AG04450 (cell line): ENCODE measurements at places on chromosomes 7 and 10.

GRCh38 chr10:30387646-30388243 lies 38.7 kb upstream of the MTPAP start:
- no peak for DNase-seq

- no peak for DNase-seq
Measured at GRCh38 chr10:61888744-61889143, 12.8 kb upstream of the ARID5B start.

DNA sequence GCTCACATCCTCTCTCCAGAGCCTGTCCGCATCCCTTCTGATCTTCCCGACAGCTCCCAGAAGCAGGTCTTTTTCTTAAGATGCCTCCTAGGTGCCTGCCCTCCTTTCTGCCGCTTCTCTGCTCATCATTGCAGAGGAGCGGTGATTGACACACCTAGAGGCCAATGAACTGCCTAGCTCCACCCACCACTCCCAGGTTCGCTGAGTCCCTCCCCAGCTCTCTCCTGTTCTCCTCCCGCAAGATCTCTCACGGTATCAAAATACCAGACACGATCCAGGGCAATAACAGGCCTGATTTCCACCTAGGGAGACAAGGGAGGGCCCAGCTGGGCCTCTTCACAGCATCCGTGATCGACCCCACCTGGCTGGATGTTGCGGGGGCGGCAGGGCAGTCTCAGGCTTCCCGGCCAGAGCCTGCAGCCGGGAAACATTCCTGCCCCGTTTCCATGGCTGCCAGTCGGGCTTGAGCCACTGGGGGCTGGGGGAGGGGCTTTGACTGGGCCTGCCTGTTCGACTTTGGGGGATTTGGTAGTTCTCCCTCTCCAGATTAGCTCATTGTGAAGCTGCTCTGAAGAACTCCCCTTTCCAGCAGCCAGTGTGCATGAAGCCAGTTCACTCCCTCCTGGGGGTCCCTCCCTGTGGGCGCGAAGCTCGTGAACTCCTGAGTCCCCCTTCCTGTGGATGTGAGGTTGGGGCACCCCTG lies 373.5 kb downstream of the RPS24 start:
- DNase-seq: peak; percentile 88

DNA sequence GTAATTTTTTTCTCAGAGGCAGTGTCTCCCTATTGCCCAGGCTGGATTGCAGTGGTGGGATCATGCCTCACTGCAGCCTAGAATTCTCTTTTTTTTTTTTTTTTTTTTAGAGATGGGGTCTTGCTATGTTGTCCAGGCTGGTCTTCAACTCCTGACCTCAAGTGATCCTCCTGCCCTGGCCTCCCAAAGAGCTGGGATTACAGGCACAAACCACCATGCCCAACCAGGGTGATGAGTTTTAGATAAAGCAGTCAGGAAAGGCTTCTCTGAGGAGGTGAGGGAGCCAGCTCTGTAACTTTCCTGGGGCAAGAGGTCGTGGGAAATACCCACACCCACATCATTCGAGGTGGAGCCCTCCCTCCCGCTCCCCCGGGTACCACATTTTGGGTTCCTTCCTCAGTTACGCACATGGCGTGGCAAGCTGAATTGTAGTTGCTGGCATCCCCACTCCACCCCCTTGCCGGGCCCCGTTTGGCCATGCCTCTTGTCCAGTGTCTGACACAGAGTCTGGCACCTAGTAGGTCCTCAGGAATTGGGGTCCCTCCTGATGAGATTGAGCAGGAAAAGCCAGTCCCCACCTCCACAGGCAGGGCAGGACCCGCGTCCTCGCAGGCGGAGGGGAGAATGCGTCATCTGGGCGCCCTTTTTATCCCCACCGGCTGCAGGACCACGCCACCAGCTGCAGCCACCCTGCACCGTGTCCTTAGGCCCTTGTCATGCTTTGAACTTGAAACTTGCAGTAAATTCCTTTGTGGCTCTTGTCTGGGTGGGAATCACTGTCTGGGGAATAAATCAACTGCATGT lies 43.4 kb downstream of the CLIP2 start:
- no peak for DNase-seq

- no peak for DNase-seq
Measured at GRCh38 chr10:116836083-116836482, 13.2 kb upstream of the ENO4 start.

DNA sequence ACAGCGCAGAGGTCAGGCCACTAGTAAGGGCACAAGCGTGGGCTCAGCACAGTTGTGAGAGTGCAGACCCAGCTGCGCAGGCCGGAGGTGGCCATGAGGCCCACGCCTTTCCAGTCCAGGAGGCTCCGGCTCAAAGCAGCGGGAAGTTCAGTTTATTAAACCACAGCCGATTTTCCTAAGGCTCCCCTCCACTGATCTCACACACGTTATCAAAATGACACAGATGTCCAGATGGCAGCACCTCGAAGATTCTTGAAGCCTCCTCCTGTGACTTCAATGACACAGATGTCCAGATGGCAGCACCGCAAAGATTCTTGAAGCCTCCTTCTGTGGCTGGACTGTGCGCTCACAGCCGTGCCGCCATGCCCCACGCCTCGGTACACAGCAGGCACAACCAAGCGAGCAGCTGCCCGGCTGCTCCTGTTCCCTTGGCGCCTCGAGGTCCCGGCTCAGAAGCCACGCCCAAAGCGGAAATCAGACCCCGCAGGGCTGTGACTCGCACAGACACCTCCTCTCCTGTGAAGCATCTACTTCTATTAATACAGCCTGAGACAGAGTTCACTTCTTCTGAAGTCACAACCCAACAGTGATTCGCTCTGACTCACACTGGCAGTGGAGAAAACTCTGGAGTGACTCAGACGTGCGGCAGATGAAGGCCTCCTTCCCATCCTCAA lies 122.7 kb downstream of the MAD1L1 start:
- DNase-seq: peak; percentile 61

- no peak for DNase-seq
Measured at GRCh38 chr10:120946497-120946896, 95.3 kb downstream of the WDR11 start.

DNA sequence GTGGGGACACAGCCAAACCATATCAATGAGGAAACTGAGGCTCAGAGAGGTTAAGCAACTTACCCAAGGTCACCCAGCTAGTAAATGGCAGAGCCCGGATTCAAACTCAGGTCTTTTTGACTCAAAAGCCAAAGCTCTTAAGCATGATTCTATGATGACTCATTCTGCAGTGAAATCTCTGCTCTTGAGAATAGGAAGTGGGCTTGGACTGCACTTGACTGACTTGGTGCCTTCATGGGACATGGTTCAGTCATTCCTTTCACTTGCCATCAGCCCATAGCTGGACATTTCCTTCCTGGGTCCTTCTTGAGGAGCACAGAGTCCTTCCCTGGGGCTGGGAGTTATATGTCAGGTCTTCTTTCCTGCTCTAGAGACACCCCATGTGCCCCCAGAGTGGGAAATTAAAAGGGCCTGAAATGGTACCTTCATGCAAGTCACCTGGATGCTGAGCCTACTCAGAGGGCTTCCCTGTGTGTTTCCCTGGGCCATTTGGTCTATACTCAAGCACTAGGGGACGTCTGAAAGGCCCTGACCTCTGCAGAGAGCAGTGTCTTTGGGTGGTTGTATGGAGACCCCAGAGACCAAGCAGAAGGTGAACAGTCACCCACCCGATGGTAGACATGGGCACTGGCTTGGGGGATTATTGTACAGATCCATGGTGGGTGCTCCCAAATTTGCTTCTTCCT lies 62.4 kb upstream of the SDK1 start:
- DNase-seq: no peak

GRCh38 chr7:144074374-144074773 lies 4.8 kb downstream of the OR2A25 start:
- DNase-seq: no peak

DNA sequence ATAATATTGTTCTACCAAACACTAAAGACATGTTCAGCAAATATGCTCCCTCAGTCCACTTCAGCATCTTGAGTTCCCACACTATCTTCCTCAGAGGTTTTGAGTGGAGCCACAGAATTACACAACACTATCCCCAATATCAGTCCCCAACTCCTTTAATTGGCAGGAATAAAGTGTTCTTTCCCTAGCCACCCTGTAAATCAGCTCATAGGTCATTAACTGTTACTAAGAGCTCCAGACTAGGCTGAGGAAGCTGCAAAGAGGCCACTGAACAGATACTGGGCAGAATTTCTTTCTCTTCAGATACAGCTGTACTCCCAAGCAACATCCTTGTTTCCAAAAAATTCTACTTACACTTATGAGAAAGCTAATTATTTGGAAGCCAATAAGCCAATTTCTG lies 11.6 kb upstream of the KAT6B start:
- DNase-seq: no peak

DNA sequence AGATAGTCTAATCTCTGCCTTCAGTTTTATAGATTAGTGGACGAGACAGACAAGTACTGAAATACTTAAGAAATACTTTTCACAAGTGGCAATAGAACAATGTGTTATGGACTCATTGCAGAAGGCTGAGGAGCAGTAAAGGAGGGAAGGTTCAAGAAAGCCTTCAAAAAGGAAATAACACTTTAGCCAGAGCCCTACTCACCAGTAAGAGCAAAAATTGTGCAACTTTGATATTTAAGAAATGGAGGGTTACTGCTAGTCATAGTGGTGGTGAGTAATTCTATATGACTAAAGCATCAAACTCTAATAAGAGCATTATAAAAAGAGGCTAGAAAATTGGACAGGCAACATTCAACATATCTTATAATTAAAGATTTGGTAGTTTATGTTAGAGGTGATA lies 28.8 kb downstream of the PTPN12 start:
- DNase-seq: no peak

DNA sequence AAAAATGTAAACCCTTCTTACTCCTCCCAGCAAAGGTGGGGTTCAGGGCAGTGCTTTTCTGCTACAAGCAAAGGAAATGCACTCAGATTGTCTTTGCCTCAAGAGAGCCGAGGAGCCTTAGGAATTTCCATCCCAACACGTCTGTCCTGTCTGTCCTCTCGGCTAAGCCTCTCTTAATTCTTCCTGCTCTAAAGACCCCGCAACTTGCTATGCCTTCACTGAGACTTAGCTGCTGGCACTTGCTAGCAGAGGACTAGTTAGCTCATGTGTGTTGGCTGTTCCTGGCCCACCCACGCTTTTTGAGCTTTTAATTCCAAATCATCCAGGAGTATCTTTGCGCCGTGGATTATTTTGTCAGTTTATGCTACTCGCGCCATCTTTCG lies 481 bp upstream of the NPM3 start:
- DNase-seq: no peak

- no peak for DNase-seq
Measured at GRCh38 chr10:5775685-5776084, 37.5 kb downstream of the GDI2 start.

DNA sequence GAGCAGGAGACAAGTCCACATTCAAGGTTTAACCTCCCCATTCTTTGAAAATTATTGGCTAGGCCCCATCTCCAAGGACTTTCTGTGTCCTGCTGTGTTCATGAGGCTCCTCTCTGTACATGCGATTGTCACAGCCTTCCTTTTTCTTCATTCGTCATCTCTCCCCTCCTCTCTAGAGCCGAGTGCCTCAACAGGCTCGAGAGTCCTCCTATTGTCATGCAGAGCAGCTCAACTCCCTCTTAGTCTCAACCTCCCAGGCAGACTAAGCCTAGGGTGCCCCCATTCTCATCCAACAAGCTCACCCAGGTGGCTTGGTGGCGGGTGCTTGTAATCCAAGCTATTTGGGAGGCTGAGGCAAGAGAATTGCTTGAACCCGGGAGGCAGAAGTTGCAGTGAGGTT lies 35.1 kb upstream of the SAMD8 start:
- no peak for DNase-seq

GRCh38 chr10:132520177-132520811 lies 17.3 kb upstream of the INPP5A start:
- no peak for DNase-seq

- DNase-seq: no peak
Measured at GRCh38 chr7:157556642-157556944, 219.8 kb downstream of the DNAJB6 start.

- DNase-seq: no peak
Measured at GRCh38 chr7:121101621-121102020, 113.1 kb downstream of the CPED1 start.

DNA sequence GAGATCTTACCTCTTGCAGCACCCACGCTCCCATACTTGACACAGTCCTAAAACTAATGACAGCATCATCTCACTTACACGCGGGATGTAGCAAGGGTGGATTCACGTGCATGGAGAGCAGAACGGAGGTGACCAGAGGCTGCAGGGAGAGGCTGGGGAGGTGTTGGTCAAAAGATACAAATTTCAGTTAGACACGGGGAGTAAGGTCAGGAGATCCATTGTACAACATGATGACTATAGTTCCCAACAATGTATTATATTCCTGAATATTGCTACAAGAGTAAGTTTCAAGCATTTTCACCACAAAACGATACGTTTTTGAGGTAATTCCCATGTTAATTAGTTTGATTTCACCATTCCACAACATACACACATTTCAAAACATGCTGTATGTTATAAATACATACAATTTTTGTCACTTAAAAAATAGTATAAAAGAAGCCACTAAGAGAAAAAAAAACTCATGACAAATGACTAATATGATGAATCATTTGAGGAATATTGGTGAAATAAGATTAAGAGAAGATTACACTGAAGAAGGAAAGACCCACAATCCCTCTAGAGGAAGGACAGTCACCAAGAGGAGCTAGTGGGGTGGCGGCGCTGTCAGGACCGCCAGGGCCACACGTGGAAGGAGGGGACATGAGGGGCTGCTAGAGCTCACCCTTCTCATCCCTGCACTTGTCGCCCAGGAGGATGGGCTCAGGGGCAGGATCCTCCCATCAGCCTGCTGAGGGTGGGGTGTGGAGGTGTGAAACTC lies 49.4 kb upstream of the EGFR start:
- DNase-seq: no peak

DNA sequence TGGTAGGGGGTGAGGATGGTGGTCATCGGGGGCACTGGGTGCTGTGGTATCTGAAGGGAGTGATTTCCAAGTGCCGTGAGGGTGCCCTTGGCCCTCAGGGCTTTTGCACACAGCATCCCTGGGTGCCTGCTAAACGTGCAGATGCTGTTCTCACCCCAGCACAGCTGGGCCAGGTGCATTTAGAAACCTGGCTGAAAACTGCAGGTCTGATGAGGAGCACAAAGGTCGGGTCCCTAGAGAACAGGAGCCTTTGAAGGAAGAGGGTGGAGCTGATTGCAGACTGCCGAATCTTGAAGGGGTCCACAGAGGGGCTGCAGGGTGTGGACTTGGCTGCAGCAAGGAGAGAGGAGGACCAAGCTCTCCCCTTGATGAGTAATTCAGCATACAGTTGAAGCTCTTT lies 32.0 kb downstream of the ZMIZ1 start:
- no peak for DNase-seq

DNA sequence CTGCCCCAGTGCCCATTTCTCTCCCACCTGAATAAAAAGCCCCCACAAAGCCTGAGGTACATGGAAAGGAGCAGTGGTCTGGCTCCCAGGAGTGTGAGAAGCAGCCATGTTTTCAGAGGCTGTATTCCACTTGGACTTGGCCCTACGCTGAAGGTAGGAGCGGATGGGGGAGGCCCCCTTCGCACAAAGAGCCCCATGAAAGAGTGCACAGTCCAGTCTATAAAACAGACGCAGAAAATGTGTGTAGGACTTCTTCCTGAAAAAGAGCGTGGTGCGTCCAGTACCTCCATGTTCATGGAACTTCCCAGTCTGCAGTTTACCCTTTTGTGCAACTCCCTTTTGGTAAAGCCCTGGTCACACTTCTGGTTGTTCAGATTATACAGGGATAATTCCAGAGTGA lies 69.3 kb downstream of the EGFR start:
- DNase-seq: no peak
